ENCODE measurements at places on chromosomes 1 and 21.
A peak's percentile ranks its signal among the peaks of the same experiment; 100 is the strongest.

DNA sequence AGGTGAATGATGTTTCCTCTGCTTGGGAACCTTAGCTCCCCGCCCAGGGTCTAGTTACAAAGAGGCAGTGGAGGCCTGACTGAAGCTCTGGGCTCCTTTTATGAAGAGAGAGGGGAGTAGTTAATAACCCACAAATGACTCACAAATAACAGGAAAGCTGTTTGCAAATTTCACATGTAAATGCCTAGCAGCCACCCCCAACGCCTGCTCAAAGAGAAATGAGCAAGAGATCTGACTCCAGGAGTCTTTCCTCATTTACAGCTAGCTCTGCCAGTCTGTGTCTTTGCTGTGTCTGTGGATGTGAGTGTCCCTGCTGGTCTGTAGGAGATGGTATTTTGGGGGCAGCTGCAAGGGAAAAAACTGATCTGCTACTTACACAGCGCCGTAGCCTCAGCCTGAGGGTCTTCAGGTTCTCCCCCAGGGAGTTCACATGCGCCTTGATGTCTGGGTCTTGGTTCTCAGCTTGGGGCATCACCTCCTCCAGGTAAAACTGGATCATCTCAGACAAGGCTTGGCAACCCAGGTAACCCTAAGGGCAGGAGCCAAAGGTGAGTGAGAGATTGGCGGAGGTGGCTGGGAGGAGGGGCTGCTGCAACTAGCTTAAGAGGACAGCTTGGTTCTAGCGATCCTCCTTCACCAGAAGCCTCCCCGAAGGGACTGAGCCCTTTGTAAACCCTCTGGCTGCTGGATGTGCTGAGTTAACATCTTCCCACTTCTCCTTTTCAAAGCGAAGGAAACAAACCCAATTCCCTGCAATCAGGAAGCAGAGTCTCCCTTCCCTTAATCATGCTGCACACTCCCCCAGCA lies at the start of gene IL19:
Gene IL19, plus strand, starts transcription at position 243 of the 807 bp plus-strand sequence. CDS start 65,890 bp downstream, outside the sequence.
- no peak for DNase-seq

DNA sequence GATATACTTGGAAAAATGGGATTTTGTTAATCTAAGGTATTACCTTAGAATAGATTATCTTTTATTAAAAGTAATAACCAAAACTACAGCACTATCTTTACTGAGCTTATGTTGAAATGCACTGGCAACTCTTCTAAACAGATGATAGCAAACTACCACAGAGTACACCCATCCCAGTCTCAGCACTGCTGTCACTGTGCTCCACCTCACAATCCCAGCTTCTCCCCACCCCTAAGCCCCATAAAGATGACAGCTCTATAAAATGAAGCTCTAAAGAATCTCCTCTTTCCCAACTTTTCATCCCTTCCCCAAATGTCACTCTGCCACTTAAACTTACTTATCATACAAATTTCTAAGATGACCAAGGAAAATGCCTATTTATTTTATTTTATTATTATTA lies 6.4 kb downstream of the DSTYK start:
- DNase-seq = no peak

DNA sequence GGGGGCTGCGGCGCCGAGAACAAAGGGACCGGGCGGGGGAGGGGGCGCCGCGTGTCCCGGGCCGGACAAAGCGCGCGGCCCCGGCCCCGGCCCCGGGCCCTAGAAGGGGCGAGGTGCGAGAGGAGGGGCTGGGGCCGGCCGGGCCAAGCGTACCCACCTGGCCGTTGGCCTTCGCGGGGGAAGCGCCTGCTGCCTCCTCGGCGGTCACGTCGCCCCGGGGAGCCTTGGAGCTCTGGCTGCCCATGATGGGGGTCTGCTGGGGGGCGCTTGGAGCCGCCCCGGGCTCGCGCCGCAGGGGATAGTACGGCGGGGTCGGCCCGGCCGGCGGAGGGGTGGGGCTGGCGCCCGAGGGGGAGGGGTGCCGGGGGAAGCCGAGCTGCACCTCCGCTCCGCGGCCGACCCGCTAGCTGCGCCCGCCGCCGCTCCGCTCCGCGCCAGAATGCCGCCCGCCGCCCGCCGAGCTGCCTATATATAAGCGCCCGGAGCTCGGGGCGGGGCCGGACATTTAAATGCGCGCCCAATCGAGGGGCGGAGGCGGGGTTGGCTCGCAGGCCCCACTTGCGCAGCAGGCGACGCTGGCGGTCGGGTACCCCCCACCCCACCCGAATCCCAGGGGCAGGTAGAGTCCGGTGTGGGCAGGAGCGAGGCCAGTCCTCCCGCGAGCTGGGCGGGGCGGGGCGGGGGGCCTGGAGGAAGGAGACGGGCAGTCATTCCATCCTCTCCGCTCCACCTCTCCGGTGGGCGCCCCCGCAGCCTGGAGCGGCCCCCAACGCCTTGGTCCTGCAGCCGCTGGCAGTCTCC lies at the start of gene MARCKSL1:
Gene MARCKSL1, minus strand, starts transcription at position 444 of the 801 bp plus-strand sequence. Its CDS starts 200 bp downstream, at position 244.
- DNase-seq = peak; percentile 83

GRCh38 chr1:6257541-6258069 lies 3.3 kb downstream of the GPR153 start:
- no peak for DNase-seq

DNA sequence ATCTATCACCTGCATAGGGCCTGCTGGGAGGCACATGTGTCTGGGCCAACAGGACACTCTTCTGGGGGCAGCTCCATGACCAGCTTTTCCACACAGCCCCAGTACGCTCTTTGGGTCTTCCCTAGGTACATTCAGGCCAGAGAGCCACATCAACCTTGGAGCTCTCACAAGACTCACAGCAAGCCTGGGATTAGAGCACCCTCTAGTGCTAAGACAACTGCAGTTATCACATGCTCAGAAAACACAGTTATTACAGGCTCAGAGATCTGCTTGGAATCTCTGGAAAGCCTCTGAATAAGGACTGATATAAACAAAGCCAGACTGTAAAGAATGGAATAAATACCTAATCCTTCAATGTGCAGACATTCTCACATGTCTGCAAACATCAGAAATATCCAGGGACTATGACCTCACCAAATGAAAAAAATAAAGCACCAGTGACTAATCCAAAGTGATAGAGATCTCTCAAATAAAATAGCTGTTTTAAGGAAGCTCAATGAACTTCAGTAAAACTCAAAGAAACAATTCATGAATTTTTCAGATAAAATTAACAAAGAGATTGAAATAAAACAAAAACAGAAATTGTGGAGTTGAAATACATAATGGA lies 563.9 kb upstream of the NR5A2 start:
- no peak for DNase-seq

- DNase-seq = no peak
These were observed 26.8 kb upstream of the UBE2U start for GRCh38 chr1:64176659-64177058.

DNA sequence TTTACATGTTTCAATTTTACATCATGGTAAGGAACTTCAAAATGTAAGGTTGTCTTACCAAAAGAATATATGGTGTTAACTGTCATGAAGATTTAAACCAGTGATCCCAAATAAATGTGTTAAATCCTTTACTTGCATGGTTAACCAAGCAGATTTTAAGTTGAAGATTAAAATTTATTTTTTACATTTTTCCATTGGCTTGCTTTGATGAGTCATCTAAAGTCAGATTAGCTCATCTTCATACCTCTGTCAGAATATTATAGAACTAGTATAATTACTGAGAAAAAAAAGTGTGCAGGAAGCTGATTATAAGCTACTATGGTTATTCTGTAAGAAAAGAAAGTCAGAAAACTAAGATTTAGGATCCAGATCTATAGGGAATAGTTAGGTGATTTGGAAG lies 95.3 kb upstream of the DPH5 start:
- DNase-seq = no peak

DNA sequence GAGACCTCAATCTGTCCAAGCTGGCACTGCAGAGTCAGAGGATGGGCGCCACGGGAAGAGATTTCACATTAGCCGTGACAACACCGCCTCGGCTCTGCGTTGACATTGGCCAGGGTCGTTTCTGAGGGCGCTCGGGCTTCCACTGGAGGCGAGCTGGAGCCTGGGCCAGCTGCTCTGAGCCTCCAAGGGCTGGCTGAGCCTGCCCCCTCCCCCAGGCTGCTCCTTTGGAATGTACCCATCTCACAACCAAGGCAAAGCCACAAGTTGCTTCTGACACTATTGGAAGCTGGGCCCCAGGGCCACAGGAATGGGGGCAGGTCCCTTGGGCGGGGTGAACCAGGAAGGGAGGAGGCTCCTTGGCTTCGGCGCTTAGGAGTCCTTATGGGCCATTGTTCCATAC lies 12.7 kb downstream of the GPR3 start:
- no peak for DNase-seq

DNA sequence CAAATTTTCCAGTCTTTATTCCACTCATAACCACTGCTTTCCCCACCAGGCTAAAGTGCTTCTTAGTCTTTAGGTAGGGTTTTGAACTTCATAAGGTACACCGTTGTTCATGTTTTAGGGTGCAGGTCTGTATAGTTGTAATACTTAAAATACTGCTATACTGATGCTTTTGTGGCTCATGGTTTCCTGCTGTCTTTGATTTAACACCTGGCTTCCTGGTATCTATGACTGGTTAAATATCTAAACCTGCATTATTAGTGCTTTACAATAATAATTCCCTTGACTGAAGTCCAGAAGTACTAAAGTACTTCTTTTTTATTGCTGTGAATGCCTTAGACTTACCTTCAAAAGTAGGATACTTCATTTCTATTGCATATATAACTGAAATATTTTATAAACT lies 384.7 kb downstream of the SRGAP2C start:
- DNase-seq = no peak

DNA sequence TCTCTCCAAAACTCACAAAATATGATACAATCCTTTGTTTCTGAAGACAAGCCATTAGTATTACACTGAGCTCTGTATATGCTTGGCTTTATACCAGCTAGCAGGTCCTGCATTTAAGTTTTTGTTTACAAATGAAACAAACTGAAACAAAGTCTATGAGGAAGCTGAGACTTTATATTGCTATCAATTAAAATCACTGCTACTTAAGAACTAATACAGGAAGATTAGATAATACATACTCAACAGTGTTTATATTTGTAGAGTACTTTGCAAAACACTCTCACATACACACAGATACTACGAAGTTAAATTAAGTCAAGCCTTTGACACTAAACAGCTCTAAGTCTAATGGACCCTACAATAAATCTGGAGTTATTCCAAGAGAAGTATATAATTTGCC lies 247.4 kb downstream of the CRB1 start:
- no peak for DNase-seq

- no peak for DNase-seq
These were observed 731 bp upstream of the ZNF683 start for GRCh38 chr1:26373281-26373680.

- no peak for DNase-seq
These were observed 89.1 kb upstream of the USP24 start for GRCh38 chr1:55304229-55304740.

DNA sequence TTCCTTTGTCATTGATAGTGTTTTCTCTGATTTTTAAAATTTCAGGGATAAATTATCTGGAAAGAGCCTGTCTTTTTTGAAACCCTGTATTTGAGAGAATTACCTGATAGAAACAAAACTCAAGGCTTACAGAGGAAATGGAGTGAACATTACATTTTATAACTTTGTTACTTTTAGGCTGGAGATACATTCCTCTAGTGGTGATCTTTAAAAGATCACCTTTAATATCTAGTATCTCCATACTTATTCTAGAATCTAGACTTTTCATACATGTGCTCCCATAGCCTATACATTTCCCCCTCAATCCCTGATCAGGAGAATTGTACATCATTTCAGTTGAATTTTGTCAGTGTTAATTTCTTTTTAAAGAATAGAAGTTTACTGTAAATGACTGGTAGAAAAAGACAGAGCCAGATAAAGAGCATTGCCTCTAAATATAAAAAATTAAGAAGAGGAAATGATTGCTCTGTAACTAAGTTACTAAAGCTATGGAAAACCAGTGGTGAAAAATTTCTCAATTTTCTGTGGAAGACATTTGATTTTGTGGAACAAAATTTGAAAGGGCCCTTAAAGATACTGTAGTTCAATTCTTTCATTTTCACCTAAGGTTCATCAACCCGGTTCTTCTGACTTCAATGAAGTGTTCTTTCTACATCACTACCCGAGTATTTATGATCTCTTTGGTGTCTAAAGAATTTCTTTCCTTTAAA lies 33.7 kb downstream of the RASAL2 start:
- DNase-seq = no peak

Measured in NCI-H1092 treated with DMSO at 0.1 percent for 48 hours (cell line).